ENCODE measurements at places on chromosomes 3 and 15.

DNA sequence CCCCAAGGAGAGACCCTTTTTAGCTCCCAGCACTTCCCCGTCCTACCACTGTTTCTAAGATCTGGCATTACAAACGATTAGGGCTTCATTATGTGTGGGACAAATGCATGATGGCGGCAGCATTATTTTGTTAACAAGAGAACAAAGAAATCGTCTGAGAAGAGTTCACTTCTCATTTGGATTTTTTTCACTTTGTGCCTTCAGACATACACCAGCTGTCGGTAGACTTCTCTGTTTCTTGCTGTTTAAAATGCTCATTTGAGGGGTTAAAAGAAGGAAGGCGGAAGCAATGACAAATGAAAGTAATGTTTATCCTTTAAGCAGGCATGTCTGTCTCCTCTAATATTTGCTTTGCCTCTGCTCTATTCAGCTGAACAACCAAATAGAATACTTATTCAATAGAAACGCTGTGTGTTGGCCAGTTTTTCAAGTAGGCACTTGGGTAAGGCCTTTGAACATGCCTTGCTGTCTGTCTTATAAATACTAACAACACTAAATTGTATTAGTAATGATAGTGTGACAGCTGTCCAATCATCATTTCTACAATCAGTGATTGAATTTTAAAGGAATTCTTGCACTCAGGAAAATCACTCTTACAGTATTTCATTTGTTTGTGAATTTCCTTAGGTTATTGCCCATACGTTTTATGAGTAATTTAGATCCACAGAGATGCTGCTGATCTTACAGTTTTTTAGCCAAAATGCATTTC is 382.4 kb downstream of the IL5RA start:
- DNase-seq, result no peak

- DNase-seq, result peak; percentile 87
Observed at GRCh38 chr3:153614563-153614962, 452.5 kb downstream of the RAP2B start.

DNA sequence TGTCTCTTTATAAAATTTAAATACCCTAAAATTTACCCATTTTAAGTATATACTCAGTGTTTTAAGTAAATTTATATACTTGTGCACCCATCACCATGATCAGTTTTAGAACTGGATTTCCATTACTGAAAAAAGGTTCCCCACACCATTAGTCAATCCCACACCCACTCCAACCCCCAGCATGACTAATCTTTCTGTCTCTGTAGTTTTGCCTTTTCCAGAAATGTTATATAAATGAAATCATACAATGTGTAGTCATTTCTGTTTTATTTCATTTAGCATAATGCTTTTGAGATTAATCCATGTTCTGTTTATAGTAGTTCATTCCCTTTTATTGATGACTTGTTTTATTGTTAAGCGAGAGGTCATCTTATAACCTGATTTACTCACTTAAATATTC is 66.1 kb upstream of the LIMD1 start:
- DNase-seq, result peak; percentile 50

DNA sequence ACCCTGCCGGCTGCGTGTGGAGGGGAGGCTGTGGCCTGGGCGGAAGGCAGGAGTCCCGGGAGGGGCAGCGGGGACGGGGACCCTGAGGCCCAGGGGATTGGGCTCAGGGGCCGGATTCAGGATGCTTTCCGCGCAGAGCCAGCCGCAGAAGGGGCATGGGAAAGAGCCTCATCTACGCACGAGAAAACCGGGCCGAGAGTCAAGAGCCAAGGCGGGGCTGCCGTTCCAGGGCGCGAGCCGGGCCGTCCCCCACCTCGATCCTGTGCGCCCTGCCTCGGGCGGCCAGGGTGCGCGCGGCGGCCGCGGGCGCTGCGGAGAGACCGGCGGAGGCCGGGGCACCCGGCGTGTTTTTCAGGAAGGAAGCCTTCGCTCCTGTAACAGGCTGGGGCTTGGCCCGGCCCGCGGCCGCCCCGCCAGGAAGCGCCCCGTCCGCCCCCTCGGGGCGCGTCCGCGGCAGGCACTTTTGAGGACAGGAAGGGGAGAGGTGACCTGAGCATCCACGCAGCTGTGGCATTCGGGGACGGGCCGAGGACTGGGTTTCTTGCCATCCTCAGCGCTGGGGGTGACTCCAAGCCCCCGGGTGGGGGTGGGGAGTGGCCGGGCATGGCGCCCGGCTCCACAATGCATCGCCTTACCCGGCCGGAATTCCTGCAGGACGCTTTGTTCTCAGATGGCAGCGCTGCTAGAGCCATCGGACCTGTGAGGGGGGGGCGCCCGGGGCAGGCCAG is 62.3 kb upstream of the GATA2 start:
- DNase-seq, result no peak

- DNase-seq, result no peak
Observed at GRCh38 chr3:187342255-187342654, 25.9 kb upstream of the RTP4 start.

DNA sequence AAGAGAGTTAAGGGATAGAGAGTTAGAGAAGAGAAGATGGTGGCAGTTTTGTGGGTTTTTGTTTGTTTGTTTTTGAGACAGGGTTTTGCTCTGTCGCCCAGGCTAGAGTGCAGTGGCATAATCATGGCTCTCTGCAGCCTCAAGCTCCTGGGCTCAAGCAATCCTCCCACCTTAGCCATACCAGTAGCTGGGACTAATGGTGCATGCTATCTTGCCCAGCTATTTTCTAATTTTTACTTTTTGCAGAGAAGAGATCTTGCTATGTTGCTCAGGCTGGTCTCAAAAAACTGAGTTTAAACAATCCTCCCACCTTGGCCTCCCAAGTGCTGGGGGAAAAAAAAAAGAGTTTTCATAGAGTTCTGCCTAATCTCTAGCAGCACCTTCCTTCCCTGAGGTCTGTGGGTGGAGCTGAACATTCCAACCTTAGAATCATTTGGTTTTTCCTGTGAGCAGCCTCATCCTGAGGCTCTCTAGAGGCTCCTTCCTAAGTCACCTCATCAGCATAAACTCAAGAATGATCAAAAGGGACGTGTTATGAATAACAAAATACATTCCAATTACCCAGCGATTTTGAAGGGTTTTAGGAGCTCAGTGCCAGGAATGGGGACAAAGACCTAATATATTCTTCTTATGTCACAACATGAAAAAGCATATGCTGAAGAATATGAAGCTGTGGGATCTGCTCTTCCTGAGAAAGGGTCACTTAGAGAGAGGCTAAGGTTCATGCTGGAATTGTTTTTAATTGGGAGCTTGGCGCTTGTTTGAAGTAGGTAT is 180.6 kb downstream of the LSAMP start:
- no peak for DNase-seq

DNA sequence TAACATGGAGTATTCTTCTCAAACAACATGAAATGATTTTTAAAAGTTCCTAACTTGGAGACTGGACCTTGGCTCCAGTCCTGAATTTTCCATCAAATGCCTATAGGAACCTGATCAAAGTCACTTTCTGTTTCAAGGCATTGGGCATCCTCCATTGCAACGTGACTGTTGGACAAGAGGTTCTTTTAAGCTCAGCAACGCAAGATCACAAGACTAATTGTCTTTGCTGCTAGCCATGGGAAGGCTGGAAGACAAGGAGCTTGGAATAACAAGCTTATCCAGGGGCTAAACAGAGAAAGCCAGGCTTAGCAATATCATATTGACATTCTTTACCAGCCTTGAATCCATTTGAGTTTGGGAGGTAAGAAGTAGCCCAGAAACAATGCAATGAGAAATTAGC is 48.3 kb downstream of the SST start:
- DNase-seq, result no peak

DNA sequence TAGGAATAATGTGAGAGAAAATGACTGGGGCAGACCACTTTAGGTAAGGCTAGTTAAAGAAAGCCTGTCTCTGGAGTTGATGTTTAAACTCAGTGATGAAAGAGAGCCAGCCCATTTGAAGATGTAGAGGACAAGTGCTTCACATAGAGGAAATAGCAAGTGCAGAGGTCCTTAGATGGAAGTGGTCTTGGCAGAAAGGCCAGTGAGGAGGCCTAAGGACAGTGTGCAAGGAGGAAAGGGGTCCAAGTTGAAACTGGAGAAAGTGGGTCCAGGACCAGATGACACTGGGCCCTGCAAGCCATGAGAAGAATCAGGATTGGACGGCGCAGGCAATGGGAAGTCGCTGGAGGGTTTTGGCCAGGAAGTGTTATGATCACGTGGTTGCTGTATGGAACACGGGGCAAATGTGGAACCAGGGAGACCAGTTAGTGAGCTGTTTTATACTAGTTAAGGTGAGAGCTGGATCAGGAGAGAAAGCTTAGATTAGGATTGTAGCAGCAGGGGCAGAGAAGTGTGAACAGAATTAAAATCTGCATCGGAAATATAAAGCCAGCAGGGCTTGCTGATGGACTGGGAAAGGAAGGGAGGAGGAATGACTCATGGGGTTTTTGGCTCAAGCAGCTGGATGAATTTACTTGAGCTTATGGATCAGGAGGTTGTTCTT is 48.0 kb upstream of the SCAANT1 start:
- DNase-seq, result peak; percentile 83

GRCh38 chr15:49247556-49248110 is 77.6 kb downstream of the GALK2 start:
- peak; percentile 67 for DNase-seq

- DNase-seq, result no peak
Observed at GRCh38 chr3:41668379-41668778, 293.5 kb downstream of the ULK4 start.

GRCh38 chr3:194908496-194908895 is 222.8 kb downstream of the FAM43A start:
- DNase-seq, result no peak

DNA sequence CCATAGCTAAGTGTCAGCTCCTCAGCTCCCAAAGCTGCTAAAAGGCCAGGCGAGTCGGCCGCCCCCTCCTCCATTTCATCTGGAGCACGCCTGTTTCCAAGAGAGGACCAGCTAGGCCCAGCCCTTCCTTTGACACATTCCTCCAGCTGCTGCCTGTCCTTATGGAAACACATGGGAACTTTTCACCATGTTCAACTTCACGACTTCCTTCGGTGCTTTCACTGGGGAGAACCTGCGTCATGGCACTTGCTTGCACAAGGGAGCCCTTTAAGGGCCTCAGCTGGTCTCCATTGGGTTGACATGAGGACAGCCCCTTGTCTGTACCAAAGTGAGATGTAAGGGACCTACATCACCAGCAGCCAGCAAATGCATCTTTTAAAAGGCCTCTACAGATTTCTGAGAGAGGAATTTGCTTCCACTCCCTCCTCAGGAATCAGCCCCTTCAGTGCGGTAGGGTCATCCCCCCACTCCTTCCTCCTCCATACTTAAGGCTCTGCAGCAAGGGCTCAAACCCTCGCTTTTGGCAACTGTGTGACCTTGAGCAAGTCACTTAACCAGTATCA is 2.1 kb downstream of the MAGI1 start:
- DNase-seq, result peak; percentile 42

- DNase-seq, result no peak
Observed at GRCh38 chr3:45939341-45939771, 3.9 kb upstream of the CXCR6 start.

DNA sequence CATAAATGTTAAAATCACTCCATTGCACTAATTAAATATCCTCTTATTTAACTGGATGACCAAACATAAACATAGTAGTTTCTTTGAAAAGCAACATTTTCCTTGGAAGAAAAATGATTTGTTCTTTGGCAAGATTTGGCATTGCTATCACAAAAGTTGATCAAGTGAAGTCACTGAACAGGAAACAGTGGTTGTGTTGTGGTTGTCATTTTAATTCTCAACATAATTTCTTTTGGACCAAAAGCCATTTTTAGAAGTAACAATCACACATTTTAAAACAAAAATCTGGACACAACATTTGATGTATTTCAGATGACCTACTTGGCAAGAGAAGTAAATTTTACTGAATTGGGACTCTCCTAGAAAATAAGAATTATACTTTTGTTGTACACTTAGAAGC is 872.3 kb downstream of the ROBO1 start:
- peak; percentile 54 for DNase-seq

GRCh38 chr3:188680189-188680588 is 491.6 kb upstream of the TPRG1 start:
- DNase-seq, result peak; percentile 53

GRCh38 chr3:13886593-13887129 is 6.8 kb upstream of the WNT7A start:
- no peak for DNase-seq

GRCh38 chr3:172193436-172193835 is 154.1 kb downstream of the FNDC3B start:
- DNase-seq, result no peak

DNA sequence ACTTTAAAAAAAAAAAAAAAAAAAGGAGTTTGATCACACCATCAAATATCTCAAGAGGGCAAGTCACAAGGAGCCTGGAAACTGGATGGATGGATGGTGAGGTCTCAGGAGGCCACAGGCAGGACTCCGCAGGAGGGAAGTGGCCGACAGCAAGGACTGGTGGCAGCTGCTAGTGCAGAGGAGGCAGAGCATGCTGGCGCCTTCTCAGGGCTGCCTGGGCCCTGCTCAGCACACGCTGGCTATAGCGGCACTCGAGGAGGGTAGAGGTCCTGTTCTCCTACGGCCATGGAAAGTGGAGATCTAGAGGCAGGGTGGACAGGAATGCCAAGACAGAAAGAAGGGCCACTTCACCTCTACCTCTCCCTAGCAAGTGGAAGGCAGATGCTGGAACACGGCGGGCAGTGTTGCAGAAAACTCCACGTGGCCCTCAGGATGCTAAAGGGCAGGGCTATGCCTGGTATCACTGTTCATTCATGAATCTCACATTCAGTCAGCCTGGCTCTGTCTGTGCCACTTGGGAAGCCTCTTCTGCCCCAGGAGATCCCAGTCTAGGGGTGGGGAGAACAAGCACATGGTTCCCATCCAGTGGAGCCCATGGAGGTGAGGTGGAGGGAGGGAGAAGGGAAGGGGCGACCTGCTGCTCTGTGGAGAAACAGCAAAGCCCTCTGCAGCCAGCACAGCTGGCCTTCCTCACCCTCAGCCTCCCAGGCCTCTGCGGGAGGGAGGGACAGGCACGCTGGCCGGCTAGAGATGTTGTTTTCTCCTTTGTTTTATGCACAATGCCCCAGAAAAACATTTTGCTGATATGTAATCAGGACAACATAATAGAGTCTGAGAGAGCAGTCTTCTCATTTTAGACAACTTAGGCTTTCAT is 71.0 kb downstream of the OXNAD1 start:
- no peak for DNase-seq

DNA sequence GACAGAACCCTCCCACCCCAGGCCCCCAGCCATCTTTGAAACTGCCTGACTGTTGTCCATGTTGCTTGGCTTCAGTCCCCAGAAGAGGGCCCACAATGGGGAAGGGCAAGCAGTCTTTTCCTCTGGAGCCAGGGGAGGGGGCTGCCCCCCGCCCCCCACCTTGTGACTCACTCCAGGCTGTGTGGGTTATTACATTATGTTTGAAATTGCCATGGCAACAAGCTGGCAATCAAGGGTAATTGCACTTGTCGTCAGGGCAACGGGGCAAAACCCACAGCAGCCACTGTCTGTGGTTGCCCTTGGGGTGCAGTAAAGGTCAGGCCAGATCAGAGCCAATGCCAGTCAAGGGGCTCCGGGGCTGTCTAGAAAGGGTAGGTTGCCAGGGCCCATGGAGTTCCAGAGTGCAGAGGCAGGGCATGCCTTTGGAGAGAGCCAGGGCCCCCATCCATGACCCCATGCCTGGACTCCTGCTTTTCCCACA is 3.1 kb upstream of the CAMKV start:
- DNase-seq, result no peak

- peak; percentile 93 for DNase-seq
Observed at GRCh38 chr15:99305761-99306505, 54.7 kb downstream of the LRRC28 start.

GRCh38 chr3:57036952-57037351 is 23.5 kb upstream of the SPATA12 start:
- DNase-seq, result no peak
